ENCODE measurements at places on chromosomes 3 and 15. TPM values are rescaled to one million over a fixed set of nuclear protein-coding genes. Genes with fewer than 3 reads are reported as not detected.

The ARRDC4 gene
- total RNA-seq: 32.7 TPM

DNA sequence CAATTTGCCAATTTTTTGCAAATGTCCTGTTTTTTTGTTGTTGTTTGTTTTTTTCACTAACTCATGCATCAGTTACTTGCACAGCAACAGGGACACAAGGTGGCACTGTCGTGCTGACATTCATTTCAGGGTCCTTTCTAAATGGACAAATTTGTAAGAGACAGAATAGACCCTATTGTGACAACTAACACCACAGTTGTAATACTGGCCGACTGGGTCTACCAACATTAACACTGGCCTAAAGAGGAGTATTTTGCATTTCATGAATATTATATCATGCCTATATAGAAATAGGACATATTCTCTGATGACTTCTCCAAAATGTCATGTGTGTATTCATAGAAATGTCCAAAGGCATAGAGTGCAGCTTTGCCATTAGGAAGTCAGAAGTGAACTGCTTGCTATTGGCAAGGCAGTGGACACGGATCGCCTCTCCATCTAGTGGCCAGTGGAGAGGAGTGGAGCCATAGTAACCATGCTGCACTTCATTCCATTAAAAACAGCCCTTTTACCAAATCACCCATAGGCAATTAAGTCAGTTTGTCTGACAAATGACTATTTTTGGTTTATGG is 54.8 kb downstream of the ZBTB20 start:
- no peaks in the 10 kb centered on the region for H3K27me3 ChIP-seq
- peak; percentile 49 for DNase-seq
- H3K4me1 ChIP-seq: peaks cover 30% of the 10 kb centered on the region
- no peak overlapping the region for H3K4me3 ChIP-seq
- no peaks in the 10 kb centered on the region for H3K36me3 ChIP-seq

- H3K27ac ChIP-seq: no peak overlapping the region
- H3K4me3 ChIP-seq: no peak overlapping the region
- H3K27me3 ChIP-seq: no peaks in the 10 kb centered on the region
- DNase-seq: no peak
These were observed 54.4 kb downstream of the SH3BP5 start for GRCh38 chr3:15277861-15278500.

GRCh38 chr15:85351965-85352364 is 28.4 kb upstream of the AKAP13 start:
- no peak overlapping the region for H3K4me3 ChIP-seq
- no peak for DNase-seq
- H3K27ac ChIP-seq: no peak overlapping the region
- H3K27me3 ChIP-seq: no peaks in the 10 kb centered on the region
- no peaks in the 10 kb centered on the region for H3K36me3 ChIP-seq

DNA sequence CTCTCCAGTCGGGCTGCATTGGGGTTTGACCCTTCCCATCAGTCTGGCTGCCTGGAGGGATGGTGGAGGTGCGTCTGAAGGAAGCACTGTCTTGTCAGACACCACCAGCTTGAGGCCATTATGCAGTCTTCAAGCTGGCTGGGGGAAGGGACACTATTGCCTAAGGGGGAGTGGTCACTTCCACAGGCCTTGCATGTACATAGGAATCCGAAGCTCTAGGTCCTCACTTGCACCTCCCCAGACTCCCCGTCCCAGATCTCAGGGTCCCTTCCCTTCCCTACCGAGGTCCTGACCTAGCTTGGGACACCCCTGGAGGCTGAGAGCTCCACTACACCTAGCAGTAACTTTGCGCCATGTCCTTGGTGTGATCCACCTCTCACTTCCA is 48.6 kb upstream of the KLF13 start:
- no peak for DNase-seq
- peaks cover 3% of the 10 kb centered on the region for H3K4me1 ChIP-seq
- H3K27me3 ChIP-seq: no peaks in the 10 kb centered on the region
- no peaks in the 10 kb centered on the region for H3K36me3 ChIP-seq

DNA sequence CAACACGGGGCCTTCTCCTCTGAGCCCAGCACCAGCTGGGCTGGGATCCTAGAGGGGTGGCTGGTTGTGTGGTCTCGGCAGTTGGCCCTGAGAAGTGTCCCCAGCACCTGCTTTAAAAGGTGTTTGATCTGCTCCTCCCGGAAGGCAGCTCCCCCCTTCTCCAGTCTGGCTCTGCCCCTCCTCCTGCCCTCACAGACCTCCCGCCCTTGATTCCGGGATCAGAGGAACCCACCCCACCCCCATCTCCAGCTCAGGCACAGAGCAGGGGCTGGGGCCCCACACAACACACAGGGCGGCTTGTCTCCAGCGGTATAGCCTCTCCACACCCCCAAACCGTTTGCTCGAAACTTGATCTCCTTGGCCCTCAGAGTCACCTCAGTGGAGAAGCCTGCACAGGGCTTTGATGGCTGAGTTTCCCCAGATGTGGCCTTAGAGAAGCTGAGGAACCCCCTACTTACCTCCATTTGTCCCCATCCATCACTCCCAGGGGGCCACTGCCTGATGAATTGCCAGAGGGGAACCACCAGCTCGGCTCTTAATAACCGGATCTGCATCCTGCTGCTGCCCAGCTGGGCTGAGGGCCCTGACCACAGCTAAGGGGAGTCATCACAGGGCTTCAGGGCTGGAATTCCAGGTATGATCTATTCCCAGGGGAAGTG is 6.4 kb upstream of the STRA6 start:
- H3K27me3 ChIP-seq: no peaks in the 10 kb centered on the region
- H3K4me3 ChIP-seq: no peak overlapping the region
- no peaks in the 10 kb centered on the region for H3K36me3 ChIP-seq
- no peak overlapping the region for H3K27ac ChIP-seq
- H3K4me1 ChIP-seq: no peaks in the 10 kb centered on the region
- DNase-seq: peak; percentile 37

Measured in pancreas (tissue), 10 donors.